NCI-H460 (cell line): ENCODE measurements at places on chromosomes 16 and 17.
A peak's percentile ranks its signal among the peaks of the same experiment; 100 is the strongest.

- DNase-seq: no peak
Measured at GRCh38 chr16:24737391-24737871, 8.0 kb downstream of the TNRC6A start.

GRCh38 chr16:46833460-46833800 is 2.5 kb upstream of the C16orf87 start:
- DNase-seq: no peak

GRCh38 chr17:82463925-82464566 is 5.5 kb downstream of the NARF start:
- DNase-seq: no peak

- DNase-seq: no peak
Measured at GRCh38 chr17:79800325-79801155, 3.7 kb upstream of the CBX8 start.

DNA sequence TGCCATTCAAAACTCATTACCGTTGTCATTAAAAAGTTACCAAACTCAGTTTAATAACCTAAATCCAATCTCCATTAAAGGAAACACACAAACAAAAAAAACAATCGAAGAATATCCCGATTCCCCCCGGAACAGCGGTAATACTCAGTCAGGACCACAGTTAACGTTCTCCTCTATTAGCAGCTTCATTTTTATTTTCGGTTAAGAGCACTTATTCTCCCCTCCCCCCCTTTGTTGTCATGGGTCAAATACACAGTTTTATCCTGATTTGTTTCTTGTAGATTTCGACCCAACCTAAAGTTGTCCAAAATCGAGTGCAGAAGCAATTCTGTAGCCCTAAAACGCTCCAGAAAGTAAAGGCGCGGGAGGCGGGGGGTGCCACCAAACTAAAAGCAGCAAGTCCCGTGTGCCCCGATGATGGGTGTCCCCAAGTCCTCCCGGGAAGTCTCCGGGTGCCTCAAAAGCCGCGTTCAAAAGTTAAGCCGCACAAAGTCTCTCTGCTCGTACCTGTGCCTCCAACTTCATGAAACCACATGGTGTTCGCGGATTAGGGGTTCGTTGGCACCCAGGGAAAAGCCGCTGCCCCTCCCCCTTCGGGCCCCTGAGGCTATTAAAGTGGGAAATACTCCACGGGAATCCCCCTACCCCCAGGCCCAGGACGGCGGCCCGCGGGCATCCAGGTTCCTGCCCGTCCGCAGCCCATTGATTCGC is 996 bp downstream of the SUMO2 start:
- no peak for DNase-seq

DNA sequence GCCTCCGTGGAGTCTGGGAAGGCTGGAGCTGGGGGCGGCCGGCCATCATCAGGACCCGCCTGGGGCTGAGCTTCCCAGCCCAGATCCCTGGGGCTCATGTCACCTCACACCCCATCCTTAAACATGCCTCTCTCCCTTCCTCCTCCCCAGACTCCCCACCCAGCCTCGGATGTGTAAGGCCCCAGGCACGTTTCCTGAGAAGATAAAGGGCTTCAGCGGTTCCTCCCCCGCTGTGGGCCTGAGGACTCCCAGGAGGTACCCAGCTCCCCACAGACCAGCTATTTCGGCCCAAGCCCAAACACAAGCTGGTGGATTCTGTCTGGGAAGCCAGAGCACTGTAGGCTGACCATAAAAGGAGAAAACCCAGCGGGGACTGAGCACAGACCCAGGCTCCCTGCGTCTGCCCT is 49.2 kb downstream of the MYH11 start:
- DNase-seq: no peak

GRCh38 chr17:78266231-78266631 is 34.8 kb downstream of the TMEM235 start:
- DNase-seq: no peak

DNA sequence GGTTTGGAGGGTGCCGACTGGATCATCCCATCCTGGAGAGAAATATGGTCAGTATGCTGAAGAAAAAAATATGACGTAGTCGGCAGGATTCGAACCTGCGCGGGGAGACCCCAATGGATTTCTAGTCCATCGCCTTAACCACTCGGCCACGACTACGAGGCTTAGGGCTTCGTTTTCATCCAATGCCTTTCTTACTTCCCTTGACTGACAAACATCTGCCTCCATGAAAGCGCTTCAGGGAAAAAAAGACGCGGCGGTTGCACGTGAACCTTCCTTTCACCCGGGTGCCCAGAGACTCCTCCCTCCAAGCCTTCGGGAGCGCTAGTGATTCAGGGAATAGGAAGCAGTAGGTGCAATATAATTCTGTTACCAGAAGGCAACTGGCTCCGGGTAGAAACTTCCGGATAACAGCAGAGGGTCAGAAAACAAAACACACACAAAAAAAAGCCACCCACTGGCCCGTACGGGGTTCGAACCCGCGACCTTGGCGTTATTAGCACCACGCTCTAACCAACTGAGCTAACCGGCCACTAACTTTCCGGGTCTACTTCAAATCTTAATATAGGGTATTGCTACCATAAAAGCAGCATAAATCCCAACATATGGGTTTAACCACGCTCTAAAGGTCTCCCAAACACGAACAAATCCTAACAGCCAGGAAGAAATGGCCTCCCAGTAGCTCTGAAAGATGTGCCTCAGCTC is 16.3 kb upstream of the AURKB start:
- peak; percentile 95 for DNase-seq

DNA sequence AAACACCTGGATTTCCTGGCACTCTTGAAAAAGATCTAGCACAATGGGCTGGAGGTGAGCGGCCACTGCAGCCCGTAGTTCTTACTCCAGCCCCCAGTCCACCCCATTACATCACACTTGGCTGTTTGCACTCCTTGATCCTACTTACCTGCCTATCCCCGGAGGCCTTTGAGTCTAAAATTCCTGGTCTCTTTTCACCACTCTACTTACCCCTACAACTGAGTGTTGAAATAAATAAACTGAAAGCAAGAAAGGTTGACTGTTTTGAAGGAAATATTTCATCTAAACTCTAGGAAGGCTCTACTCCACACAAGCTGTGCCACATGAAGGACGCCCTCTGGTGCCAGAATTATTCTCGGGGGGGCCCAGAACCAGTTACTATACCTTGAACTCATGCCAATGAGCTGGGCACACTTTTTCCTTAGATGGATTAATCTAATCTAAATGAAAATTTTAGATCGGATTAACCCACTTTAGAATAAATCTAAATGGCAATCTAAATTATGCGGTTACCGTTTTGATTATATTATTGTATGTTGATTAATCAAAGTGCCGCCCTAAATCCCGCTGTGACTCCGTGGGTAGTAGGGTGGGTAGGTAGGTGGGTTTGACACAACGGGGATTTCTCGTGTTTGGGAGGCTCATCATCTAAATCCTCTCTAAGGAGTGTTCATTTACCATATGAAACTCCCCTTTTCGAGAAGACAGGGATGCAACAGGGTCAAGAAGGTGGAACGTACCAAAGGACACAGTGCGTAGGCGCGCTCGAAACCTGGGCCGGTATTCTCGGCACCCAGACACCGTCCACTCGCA is 651 bp upstream of the EIF1 start:
- DNase-seq: peak; percentile 72

DNA sequence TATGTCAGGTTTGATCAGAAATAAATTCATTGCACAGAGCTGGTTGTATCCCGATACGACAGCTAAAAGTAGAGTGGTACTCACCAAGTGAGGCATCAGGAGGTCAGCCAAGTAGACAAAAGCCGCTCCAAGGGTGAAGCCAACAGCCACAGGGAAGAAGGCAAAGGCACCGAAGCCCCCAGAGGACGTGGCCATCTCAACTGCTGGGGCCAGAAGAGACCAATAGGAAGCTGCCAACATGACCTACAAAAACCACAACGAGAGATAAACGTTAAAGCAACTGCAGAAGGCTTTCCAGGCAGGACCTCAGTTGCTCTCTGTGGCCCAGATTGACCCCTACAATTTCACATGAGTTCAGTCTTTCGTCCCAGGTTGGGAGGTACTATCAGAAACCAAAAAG is 61.0 kb downstream of the SLC39A11 start:
- DNase-seq: no peak

DNA sequence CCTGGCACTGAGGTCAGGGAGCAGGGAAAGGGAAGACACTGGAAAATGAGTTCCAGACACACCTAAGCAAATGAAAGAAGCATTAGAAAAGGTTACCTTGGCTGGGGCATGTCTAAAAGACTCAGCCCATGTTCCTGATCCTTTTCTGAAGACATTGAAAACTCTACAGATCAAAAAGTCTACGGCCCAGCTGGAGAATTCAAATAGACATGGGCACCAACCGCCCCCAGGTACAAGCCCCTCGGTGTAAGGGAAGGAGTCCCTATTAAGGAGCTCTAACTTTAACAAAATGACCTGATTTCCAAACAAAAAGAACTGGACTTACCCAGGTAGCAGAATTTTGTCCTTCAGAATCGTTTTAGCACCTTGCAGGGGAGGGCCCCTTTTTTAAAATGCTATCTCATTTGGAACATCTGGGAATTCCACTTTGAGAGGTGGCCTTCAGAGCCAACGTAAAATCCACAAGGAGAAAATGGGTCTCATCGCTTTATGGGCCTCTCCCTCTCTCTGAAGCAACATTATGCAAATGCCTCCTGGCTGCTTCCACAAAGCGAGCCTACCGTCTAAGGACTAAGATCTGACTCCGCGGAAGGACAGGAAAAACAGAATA is 43.6 kb upstream of the RBFOX3 start:
- DNase-seq: no peak
